GF-D8 (cell line): ENCODE measurements at places on chromosomes 13 and 19.

GRCh38 chr19:7869910-7870511 is 4.2 kb downstream of the PRR36 start:
- peak; percentile 67 for DNase-seq

DNA sequence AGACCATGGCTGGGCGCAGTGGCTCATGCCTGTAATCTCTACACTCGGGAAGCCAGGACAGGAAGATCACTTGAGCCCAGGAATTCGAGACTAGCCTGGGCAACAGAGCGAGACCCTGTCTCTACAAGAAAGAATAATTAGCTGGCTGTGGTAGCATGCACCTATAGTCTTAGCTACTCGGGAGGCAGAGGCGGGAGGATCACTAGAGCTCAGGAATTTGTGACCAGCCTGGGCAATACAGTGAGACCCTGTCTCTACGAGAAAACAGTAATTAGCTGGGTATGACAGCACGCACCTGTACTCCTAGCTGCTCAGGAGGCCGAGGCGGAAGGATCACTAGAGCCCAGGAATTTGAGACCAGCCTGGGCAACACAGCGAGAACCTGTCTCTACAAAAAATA is 7.4 kb downstream of the DNMT1 start:
- DNase-seq: no peak

DNA sequence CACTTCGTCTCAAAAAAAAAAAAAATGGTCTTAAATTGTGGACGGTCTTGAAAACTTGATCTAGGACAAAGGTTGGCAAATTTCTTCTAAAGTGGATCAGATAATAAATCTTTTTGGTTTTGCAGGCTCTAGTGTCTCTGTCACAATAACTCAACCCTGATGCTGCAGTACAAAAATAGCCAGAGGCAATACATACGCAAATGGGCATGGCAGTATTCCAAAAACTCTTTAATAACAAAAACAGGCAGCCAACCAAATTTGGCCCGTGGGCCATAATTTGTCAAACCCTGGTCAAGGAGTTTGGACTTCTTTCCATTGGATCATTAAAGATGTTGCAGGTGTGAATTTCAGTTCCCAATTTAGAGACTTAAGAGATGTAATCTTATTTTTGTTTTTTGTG is 93.5 kb upstream of the MRI1 start:
- DNase-seq: no peak

DNA sequence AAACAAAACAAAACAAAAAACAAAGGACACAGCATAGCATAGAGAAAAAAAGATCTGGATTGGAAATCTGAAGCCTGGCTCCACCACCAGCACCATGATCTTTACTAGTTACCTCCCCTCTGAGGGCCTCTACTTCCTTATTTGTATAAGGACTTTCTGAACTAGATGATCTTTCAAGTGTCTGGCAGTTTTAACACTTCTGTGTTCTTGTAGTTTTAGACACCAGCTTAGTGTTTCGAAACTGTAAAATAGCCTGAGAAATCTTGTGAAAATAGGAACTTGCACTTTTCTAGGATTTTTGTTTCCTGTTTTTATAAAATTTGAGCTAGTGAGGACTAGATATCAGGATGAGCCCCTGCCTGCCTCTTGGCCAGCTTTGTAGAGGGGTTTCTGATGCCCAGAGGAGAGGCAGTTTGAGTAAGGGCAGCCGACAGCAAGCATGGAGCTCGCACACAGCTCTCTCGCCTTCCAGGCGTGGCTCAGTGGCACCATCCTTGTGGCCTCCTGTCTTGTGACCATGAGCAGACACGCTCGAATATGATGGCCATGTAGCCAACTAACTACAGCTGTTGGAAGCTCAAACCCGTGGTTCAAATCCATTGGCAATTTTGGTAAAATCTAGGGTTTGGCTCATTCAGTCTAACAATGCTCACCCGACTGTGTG is 319.0 kb downstream of the KCNRG start:
- peak; percentile 72 for DNase-seq

DNA sequence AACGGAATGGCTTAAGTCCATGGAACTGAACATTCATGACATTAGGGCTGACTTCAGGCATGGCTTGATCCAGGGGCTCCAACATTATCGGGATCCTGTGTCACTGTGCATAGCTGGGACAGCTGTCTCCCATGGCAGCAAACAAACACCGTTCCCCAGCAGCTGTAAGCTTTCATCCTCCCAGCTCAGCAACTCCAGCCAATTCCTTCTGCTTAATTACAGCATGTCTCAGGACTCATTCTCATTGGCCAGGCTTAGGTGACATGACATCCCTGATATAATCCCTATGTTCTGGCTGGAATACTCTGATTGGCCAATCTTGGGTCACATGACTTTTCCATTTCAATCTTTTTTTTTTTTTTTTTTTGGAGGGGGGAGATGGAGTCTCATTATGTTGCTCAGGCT is 10.9 kb upstream of the TLE5 start:
- DNase-seq: no peak

GRCh38 chr13:74205313-74205690 is 71.1 kb upstream of the KLF12 start:
- DNase-seq: no peak

DNA sequence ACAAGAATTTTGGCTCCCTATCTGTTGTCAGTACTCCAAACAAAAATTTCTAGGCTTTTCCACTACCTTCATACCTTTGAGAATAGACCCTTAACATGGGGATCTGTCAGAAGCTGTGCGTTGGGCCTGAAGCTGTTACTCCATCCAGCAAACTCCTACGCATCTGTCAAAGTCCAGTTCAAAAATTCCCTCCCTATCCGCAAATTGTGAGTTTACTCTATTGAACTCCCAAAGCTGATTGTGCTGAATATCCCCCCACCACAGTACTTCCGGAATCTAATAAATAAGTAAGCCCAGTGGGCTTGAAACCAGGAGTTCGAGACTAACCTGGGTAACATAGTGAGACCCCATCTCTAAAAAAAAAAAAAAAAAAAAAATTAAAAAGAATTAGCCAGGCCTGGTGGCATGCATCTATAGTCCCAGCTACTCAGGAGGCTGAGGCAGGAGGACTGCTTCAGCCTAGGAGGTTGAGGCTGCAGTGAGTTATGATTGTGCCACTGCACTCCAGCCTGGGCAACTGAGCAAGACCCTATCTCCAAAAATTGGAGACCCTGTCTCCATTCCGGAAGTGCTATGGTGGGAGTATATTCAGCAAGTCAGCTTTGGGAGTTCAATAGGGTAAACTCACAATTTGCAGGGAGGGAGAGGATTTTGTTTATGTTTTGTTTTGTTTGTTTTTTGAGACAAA is 930 bp upstream of the FBN3 start:
- no peak for DNase-seq
